ENCODE measurements at places on chromosomes 13 and 19.
A peak's percentile ranks its signal among the peaks of the same experiment; 100 is the strongest.

- H3K4me3 ChIP-seq, result no peak overlapping the region
- H3K36me3 ChIP-seq, result no peaks in the 10 kb centered on the region
- peaks cover 7% of the 10 kb centered on the region for H3K4me1 ChIP-seq
- no peaks in the 10 kb centered on the region for H3K27me3 ChIP-seq
- DNase-seq, result no peak
Observed at GRCh38 chr19:33397536-33398360, 24.2 kb downstream of the CEBPG start.

- peaks cover 27% of the 10 kb centered on the region for H3K36me3 ChIP-seq
- DNase-seq, result no peak
- no peaks in the 10 kb centered on the region for H3K27me3 ChIP-seq
Observed at GRCh38 chr19:40322951-40323615, 25.1 kb downstream of the C19orf47 start.

DNA sequence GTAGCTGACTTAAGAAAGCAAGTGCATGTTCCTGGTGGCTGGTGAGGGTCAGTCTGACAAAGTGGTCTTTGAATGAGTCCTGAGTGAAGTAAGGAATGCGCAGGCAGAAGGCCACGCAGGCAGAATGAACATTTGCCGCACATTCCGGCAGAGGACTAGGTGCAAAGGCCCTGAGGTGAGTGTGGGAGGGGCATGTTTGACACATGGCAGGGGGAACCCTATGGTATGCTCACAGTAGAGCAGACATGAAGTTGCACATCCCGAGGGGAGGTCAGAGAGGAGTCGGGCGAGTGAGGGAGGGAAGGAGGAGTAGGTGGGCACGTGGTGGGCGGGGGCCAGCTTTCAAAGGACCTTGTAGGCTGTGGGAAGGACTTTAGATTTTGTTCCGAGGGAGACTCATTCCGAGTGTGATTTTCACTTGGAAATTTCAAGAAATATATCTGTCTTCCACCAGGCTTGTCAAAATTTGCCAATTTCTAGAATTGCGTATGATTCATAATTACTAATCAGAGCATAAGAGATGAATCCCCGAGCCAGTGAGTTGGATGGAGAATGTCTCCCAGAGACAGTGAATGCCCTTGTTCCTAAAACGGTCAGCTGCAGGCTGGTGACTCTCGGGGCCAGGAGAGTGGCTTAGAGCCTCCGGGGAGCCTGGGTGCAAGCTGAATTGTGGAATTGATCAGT, 40.3 kb downstream of the ERICH6B start:
- H3K27me3 ChIP-seq, result peaks cover 26% of the 10 kb centered on the region
- H3K27ac ChIP-seq, result no peak overlapping the region
- H3K4me1 ChIP-seq, result no peaks in the 10 kb centered on the region
- DNase-seq, result no peak

- peak overlapping the region; percentile 96 for H3K4me3 ChIP-seq
- no peak for DNase-seq
- peaks cover 20% of the 10 kb centered on the region for H3K36me3 ChIP-seq
Observed at GRCh38 chr19:57813919-57814504, 701 bp downstream of the ZNF552 start.

DNA sequence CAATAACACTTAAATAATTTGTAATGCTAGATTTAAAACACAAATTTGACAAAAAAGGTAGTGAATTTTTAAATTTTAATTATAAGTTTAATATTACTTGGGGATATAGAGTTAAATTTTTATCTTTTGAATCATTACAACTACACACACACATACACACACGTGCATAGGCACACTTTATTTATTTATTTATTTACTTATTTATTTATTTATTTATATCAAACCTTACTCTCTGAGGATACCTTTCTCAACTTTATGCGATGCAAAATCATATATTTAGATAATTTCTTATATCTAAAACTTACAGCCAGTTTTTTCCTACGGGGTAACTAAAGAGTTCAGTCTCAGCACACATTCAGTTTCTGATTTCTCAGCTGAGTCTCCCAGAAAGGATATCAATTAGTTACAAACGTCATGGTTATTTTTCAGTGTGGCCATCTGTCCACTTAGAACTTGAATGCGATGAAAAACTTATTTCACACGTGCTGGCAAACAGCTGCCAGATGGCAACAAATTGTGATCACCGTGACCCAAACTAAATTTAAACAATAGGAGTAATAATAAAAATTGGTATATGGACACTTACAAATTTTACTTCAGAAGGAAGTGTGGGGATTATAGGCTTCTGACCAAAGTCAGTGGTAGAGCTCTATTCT, 683.1 kb upstream of the PRR20A start:
- no peak for DNase-seq
- H3K36me3 ChIP-seq, result no peaks in the 10 kb centered on the region
- no peak overlapping the region for H3K27ac ChIP-seq
- H3K4me1 ChIP-seq, result no peaks in the 10 kb centered on the region
- H3K4me3 ChIP-seq, result no peak overlapping the region
- H3K27me3 ChIP-seq, result no peaks in the 10 kb centered on the region

DNA sequence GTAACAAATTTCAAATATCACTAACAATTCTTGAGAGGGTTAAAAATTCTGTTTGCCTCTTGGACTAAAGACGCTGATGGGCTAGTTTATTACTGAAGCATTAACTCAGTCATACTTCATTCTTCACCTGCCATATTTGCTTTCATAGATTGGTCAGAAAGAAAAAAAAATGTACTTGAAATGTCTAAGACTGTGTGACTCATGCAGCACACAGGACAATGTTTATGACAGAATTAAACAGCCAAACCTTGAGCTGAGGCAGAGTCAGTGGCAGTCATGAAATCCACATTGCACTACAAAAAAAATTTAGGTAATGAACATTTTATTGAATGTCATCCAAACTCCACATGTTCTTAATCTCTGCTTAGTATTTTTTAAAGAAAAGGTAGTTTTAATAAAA, 135.6 kb downstream of the PRR20E start:
- no peaks in the 10 kb centered on the region for H3K27me3 ChIP-seq
- peak overlapping the region; percentile 2 for H3K27ac ChIP-seq
- DNase-seq, result no peak
- H3K36me3 ChIP-seq, result no peaks in the 10 kb centered on the region

- no peak overlapping the region for H3K4me3 ChIP-seq
- H3K27me3 ChIP-seq, result peaks cover 3% of the 10 kb centered on the region
- no peaks in the 10 kb centered on the region for H3K36me3 ChIP-seq
- peaks cover 4% of the 10 kb centered on the region for H3K4me1 ChIP-seq
Observed at GRCh38 chr13:47831265-47831664, 169.8 kb downstream of the SUCLA2 start.

GRCh38 chr13:100508996-100509395, 79.6 kb downstream of the GGACT start:
- peaks cover 4% of the 10 kb centered on the region for H3K36me3 ChIP-seq
- no peaks in the 10 kb centered on the region for H3K27me3 ChIP-seq
- H3K4me3 ChIP-seq, result no peak overlapping the region
- peaks cover 45% of the 10 kb centered on the region for H3K4me1 ChIP-seq
- DNase-seq, result no peak
- no peak overlapping the region for H3K27ac ChIP-seq

DNA sequence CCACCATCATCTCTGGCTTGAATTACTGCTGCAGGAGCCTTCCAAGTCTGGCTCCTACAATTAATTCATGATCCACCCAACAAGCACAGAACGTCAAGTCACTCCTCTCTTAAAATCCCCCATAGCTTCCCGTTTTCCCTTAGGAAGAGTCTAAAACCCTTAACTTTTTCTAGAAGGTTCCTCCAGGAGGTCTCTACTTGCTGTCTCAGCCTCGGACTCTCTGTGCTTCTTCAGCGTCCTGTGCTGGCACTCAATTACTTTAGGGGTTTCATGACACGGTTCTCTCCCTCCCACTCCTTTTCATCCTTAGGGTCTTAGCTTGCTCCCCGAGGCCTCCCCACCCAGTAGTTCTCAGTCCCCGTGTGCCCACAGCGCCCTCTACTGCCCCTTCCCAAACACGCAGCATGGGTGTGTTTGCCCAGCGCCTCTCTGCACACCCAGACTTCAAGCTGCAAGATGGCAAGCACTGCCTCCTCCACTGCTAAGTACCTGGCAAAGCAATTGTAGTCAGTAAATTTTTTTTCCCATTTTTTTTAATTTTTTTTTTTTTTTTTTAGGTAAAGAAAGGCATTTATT, 25.8 kb upstream of the MAP3K10 start:
- DNase-seq, result no peak
- H3K27ac ChIP-seq, result no peak overlapping the region
- H3K27me3 ChIP-seq, result peaks cover 3% of the 10 kb centered on the region
- H3K4me1 ChIP-seq, result no peaks in the 10 kb centered on the region
- no peaks in the 10 kb centered on the region for H3K36me3 ChIP-seq

DNA sequence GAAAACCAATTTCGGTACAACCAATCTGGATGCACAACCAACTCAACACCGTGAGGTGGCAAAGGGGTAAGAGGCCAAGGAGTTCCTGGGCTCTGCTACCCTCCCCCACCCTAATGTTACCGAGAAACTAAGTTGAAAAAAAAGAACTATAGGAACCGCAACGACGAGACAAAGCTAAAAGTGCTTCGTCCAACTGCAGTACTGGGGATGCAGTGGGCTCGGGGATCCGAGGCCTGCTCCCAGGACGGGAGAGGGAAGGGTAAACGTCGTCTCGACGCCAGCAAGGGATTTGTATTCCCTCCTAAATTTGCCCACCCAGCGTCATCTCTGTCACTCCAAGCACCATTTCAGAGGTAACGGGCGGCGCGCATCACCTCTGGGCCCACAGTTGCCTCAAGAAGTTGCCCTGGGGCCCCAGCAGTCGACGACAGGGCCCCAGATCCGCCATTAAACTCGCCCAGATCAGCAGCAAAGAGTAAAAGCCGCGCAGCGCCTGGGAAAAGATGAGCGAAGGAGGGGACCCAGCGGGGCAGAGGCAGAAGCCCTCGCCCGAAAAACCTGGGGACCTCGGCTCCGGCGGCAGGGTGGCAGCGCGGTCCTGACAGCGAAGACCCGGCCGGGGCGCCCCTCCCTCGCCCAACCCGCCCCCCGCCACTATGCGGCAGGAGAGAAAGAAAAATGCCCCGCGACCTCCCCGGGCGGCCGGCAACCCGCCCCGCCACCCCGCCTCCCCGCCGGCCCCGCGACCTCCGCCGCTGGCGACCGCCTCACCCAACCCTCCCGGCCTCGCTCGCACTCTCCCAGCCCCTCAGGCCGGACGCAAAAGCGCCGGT, 752 bp downstream of the ZMYM5 start:
- H3K4me3 ChIP-seq, result peak overlapping the region; percentile 97
- H3K4me1 ChIP-seq, result peaks cover 20% of the 10 kb centered on the region
- peak overlapping the region; percentile 97 for H3K27ac ChIP-seq
- H3K36me3 ChIP-seq, result peaks cover 11% of the 10 kb centered on the region

GRCh38 chr13:97165502-97166425, 56.4 kb upstream of the MBNL2 start:
- H3K36me3 ChIP-seq, result no peaks in the 10 kb centered on the region
- no peaks in the 10 kb centered on the region for H3K4me1 ChIP-seq
- no peak overlapping the region for H3K4me3 ChIP-seq
- no peaks in the 10 kb centered on the region for H3K27me3 ChIP-seq
- peak overlapping the region; percentile 17 for H3K27ac ChIP-seq

DNA sequence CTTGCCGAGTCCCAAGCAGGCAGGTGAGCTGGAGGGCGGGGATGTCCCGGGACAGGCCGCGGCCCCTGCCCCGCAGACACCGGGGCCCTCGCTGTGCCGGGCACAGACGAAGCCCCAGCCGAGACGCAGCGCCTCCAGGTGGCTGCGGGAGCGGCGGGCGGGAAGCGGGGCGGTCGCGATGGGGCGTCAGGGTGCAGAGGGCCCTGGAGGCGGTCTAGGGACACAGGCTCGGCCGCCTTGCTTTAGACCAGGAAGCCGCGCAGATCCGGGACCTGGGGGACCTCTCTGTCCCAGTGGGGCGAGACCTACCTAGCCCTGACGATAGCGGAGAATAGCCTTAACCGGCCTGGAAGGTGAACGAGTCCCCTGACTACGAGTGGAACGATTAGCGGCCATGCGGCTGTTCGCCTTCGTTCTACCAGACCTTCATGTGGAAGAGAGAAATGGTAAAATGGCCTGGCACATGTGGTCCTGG, 4.2 kb upstream of the ZNF564 start:
- H3K36me3 ChIP-seq, result no peaks in the 10 kb centered on the region
- peaks cover 11% of the 10 kb centered on the region for H3K4me1 ChIP-seq
- peaks cover 7% of the 10 kb centered on the region for H3K27me3 ChIP-seq
- no peak overlapping the region for H3K27ac ChIP-seq
- no peak overlapping the region for H3K4me3 ChIP-seq

DNA sequence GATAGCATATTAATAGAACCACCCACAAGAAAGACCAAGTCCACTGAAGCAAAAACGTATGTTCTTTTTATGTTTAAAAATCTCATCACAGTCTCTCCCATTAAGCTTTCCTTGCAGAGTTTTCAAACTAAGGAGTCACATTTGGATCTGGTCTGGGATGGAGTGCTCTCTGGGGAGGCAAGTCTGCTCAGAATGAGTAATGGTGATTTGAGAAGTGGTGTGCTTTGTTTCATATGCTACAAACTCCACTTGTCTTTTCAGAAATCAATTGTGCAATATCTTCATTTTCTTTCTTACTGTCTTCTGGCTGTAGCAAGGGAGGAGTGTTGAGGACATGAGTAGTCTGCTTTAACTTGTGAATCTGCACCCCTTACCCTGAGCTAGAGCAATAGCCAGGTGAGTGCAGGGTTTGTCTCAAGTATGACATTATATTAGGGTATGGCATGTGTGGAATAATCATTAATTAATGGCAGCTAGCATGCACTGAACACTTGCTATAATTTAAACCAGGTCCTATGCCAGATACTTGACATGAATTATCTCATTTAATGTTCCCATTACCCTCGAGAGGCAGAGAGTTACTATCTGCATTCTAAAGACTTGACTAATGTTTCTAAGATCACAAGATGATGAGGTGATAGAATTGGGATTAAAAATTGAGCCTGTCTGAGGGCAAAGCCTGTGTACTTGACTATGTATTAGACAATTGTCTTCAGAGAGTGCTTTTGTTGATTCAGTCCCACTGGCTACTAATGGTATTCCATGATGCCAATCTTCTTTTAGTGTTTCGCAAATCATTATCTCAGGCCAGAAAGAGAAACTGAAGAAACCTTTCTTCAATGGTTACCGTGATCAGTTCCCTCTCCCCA, 171.8 kb downstream of the GPC6 start:
- no peaks in the 10 kb centered on the region for H3K27me3 ChIP-seq
- H3K27ac ChIP-seq, result no peak overlapping the region
- DNase-seq, result no peak
- no peak overlapping the region for H3K4me3 ChIP-seq
- H3K4me1 ChIP-seq, result peaks cover 15% of the 10 kb centered on the region

GRCh38 chr13:49046002-49046401, 70.3 kb downstream of the FNDC3A start:
- no peak for DNase-seq
- no peaks in the 10 kb centered on the region for H3K27me3 ChIP-seq
- peaks cover 9% of the 10 kb centered on the region for H3K36me3 ChIP-seq
- H3K27ac ChIP-seq, result no peak overlapping the region

Data from type B pancreatic cell (in vitro differentiated cells).